Stimulated activated CD4-positive, alpha-beta T cell treated with anti-CD3 and anti-CD28 coated beads, Interleukin-1b, Interleukin-23, amount 100 ng/mL, for 1 hour (primary cell): ENCODE measurements at places on chromosomes 11 and 22.

- DNase-seq, result peak; percentile 81
Observed at GRCh38 chr11:65386307-65387140, at the start of gene FRMD8. TSS of gene FRMD8 (plus strand) at chr11:65386637. CDS start at chr11:65387037, 400 bp downstream.

- no peak for DNase-seq
Observed at GRCh38 chr22:38213990-38214301, 12.2 kb downstream of the MAFF start.

GRCh38 chr11:42407341-42407740 is 904.5 kb upstream of the API5 start:
- no peak for DNase-seq

- no peak for DNase-seq
Observed at GRCh38 chr22:22061085-22062077, 78.8 kb upstream of the TOP3B start.

DNA sequence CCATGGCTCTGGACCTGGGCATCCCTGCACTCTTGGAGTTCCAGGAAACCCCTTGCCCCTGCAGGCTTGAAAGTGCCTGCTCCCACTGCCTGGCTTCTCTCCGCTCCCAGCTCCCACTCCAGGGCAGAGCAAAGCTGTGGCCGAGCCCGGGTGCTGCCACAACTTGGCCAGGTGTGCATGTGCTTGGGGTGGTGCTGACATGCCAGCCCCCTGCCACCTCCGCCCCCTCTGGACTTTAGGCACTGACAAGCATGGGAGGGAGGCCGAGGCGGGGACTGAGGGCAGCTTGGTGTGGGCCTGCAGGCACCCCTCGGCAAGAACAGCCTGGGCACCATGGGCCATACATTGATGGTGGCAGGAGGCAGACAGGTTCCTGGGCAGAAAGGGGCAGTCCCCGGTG is 56.4 kb upstream of the B3GNT6 start:
- no peak for DNase-seq

DNA sequence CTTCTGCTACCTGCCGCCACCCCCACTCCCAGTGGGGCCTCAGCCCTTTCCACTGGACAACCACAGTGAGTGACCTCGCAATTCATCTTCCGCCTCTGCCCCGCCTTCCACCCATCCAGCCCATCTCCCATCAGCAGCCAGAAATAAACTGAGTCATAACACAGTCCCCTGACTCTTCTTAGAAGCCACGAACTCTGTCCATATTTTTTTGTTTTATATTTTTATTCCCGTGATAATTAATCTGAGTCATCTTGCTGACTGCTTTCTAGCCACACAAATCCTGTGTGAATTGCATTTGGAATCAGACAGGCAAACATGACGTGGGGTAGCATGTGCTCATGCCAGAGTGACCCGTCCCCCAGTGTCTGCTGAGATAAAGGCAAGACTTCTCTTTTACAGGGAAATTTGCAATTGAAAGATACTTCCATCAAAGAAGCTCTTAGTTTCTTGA is 7.0 kb downstream of the FADD start:
- DNase-seq, result no peak

GRCh38 chr22:23437779-23438178 is 142.3 kb downstream of the IGLL1 start:
- no peak for DNase-seq

- DNase-seq, result no peak
Observed at GRCh38 chr11:6321961-6322362, 1.7 kb upstream of the CAVIN3 start.

GRCh38 chr11:394858-395655 is 1.0 kb downstream of the PKP3 start:
- DNase-seq, result no peak
